Activated CD4-positive, alpha-beta memory T cell treated with anti-CD3 and anti-CD28 coated beads, Interleukin-2, amount 10 ng/mL, durations not matched to agents 7 days and 5 days (primary cell): ENCODE measurements at places on chromosomes 7 and 10.

DNA sequence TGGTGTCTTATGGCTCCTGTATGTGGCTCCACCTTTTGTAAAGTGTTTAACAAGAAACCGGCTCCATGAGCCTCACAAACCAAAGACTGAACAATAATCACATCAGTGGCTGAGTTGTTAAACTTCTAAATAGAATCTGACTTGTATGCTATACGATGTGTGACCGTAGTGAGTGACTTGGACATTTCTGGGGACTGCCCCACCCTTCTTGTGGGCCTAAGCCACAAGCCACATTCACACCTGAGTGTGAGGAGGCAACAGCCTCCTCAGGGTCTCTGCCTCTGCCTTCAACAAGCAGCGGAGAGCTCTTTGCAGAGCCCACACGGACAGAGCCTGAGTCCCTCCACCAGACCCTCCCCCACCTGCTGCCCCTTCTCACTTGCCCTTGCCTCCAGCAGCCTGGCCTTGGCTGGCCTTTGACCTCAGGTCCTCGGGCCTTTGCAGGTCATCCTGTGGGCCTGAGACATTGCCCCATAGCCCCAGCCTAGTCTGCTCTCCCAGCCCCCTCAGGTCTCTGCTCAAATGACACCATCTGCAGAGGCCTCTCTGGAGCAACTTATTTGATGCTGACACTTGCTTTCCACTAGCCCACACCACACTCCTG lies 156.8 kb upstream of the TNS3 start:
- DNase-seq = no peak

- DNase-seq = no peak
Measured at GRCh38 chr7:111320133-111320532, 229.2 kb downstream of the LRRN3 start.

- no peak for DNase-seq
Measured at GRCh38 chr7:6209340-6209739, 63.1 kb downstream of the CYTH3 start.

DNA sequence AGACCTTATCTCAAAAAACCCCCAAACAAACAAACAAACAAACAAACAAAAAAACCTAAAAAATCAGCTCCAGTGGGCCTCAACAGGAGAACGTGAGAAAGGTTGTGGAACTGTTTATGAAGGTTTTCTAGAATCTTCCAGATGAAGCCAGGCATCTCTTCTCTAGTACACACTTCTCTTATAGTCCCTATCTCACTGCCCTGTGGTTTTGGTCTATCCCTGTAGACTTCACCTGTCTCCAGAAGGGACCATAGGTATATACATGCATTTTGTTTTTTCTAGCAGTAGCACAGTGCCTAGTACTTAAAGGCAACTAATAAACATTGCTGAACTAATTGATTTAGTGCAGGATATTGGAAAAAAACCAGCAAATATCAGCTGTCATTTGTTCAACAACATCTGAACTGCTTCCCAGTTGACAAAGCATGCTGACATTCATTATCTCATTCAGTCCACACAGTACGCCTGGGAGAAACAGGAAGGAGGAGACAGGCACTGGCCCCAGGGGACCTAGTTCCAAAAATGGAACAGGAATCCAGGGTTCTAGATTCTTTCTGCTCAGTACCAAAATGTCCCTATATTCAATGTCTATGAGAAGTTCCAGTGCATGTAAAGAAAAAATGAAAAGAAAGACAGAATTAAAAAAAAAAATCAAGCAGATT lies 59.8 kb downstream of the C10orf67 start:
- no peak for DNase-seq

DNA sequence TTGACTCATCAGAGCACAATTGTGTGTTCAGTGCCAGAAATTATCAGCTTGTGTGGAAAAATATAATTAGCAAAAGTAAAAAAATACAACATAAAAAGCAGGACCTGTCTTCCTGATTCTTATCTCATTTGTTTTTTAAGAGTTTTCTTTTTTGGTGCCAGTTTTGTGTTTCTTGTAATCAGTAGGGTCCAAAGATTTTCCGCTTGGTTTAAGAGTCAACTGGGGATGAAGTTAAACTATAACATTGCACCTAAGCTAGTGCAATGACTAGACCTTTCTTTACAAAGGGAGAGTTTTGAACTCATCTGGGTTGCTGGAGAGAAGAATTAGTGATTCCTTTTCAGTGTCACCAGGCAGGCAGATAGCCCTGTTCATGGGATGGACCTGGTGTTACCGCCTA lies 113.4 kb downstream of the PLPP4 start:
- DNase-seq = no peak

- no peak for DNase-seq
Measured at GRCh38 chr7:587767-588166, 68.1 kb upstream of the PDGFA start.

- no peak for DNase-seq
Measured at GRCh38 chr7:158876984-158877383, 20.6 kb downstream of the DYNC2I1 start.

GRCh38 chr7:91892821-91893340 lies 12.4 kb upstream of the MTERF1 start:
- no peak for DNase-seq

DNA sequence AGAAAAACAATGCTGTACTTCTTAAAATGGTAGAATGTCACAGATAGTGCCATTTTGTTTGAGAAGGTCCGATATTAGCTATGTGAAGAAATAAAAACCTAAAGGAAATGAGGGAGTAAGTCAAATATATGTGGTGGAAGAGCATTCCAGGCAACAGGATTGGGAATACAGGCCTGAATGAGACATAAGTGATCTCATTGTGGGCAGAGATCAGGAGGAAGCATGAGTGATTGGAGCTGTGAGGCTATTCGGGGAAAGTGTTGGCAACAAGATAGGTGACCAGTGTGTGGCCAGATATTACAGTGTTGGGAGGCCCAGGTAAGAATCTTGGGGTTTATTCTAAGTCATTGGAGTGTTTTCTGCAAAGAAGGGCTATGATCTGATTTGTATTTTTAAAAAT lies 41.3 kb upstream of the AGMO start:
- DNase-seq = no peak

DNA sequence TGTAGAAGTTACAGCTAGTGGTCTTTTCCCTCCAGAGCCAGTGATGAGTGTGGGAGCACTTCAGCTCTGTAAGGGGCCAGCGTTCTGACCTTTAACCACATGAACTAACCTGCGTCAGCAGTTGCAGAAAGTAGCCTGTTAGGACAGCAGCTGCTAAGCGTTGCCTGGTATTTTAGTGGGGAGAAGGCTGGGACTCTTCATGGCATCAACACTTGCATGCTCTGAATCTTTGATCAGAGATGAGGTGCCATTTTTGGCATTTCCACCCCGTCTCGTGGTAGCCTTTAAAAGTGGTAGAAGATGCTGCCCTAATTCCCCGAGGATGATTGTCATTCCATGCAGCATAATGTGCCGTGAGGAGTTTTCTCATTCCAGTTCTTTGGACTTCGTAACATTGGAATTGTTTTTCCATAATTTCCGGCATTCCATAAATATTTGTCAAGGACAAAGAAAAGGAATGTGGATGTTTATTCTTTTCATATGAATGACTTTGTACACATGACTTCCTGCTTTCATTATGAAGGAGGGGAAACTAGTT lies 92.2 kb downstream of the AVL9 start:
- DNase-seq = no peak

DNA sequence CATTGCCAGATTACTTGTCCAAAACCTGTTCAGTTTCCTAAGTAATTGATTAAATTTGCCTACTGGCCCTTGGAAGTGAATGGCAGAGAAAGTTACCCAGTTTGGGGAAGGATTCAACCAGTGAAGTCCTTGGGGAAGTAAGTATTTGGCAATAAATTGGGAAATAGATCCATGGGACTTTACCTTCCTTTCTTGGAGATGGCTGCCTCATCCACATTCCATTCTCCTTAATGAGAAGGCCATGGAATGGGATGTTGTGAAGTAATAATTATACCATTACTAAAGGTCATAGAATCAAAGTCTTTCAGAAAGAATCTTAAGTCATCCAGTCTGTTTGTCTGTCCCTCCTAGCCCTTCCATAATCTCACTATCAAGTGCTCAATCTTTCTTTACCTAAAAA lies 4.5 kb upstream of the COPG2 start:
- no peak for DNase-seq

DNA sequence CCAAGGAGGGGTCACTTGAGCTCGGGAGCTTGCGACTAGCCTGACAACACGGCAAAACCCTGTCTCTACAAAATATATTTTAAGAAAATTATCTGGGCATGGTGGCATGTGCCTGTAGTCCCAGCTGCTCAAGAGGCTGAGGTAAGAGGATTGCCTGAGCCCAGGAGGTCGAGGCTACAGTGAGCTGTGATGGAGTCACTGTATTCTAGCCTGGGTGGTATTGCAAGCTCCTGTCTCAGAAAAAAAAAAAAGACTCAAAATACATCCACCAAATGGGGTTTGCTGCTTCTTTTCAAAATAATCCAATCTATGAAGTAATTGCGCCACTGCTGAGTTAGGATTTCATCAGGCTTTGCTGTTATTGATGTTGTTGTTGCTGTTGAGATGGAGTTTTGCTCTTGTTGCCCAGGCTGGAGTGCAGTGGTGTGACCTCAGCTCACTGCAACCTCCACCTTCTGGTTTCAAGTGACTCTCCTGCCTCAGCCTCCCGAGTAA lies 11.1 kb upstream of the VIM start:
- no peak for DNase-seq

DNA sequence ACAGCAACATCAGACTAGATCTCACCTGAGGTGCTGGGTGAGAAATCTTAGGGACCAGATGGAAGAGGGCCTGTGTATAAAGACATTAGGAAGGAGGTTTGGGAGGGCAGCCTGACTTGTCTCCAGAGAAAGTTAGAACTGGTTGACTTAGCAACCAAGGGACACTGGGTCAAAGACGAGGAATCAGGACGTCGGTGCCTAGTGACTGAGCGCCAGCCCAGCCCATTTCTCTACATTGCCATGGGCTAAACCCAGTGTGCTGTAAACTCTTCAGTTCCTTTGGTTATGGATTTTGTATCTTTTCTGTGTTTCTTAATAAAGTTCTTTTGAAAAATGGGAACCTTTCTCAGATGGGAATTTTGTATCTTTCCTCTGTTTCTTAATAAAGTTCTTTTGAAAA lies 12.3 kb downstream of the TRIM56 start:
- no peak for DNase-seq

DNA sequence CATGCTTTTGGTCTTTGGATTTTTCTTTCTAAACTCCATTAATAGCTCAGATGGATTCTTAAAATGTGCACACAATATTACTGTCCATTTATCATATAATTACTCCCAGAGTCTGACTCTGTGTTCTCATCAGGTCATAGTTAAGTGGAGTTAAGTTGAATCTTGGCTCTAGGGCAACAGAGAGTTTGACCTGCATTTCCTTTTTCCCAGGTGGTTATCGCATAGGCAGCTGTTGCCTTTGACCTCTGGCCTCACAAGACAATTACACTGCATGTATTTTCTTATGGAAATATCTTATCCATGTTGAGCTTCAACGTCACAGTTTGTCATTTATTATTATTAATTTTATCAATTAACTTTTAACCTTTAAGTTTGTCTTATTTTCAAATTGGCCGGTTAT lies 237.5 kb upstream of the HGF start:
- DNase-seq = no peak

- DNase-seq = no peak
Measured at GRCh38 chr10:124730790-124731189, 13.4 kb downstream of the FAM53B start.

GRCh38 chr7:69436946-69437345 lies 161.3 kb upstream of the AUTS2 start:
- no peak for DNase-seq

DNA sequence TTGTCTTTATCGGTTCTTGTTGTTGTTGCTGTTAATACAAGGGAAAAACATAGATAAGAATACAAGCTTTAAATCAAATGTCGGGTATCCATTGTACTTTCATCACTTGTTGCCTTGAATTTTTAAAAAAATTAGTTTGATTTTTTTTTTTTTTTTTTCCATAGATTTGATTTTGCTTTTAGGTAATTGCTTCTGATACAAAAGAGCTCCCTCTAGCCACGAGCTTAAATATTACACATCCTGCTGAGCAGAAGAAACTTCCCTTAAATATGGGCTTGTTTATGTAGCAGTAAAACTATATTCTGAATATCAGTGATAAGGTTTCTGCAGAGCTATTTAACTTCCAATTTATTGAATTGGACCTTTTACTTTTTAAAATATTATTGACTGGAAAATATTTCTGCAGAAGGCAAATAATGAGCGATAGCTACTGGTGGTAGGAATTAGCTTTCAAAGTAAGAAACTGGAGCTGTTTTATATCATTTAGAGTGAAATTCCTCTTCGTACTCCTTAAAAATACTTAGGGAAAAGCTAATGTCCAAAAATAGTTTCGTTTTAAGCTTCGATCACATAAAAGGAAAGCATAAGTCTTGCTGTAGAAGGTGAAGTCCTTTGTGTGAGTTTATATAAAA lies 216.9 kb downstream of the POLR1F start:
- DNase-seq = no peak

DNA sequence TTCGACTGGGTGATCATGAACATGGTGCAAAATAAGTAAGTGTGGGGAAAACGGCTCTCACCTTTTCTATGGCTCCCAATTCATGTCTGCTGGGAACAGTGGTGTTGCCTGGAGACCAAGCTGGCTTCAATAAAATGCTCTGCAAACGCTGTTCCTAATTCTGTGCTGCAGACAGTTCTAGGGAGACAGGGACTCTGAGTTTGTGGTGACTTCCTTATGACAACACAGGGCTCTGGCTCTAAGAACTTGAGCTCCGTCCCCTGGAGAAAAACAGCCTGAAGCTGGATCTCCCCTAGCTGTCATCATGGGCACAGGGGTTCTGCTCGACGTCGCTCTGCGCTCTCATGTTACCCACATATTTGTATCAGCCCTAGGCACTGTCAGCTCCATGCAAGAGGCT lies 61.0 kb upstream of the INSYN2A start:
- DNase-seq = no peak

- DNase-seq = no peak
Measured at GRCh38 chr7:42699380-42700178, 212.3 kb downstream of the C7orf25 start.

DNA sequence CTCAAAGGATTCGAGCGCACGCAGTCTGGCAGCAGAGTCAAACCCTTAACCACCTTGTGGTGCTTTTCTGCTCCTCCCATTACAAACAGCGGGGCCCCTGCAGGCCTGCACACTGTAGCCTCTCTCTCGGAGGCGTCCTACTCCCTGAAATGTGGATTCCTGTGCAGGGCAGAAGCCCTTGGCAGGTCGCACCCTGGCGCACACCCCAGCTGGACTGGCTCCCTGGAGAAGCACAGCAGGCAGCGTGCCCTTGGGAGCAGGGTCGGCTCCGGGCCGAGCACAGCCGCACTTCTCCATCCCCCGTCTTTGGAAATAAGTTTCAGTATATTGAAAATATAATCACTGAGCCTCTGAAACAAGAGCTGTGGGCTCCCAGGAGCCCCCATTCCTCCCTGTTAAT lies 144.1 kb downstream of the C10orf105 start:
- DNase-seq = no peak
